ENCODE measurements at places on chromosomes 3 and 15.

- DNase-seq = peak; percentile 22
Observed at GRCh38 chr15:46091860-46092450, 457.1 kb downstream of the SQOR start.

GRCh38 chr3:20752416-20752815, 566.4 kb upstream of the SGO1 start:
- no peak for DNase-seq

GRCh38 chr3:173800154-173800553, 402.6 kb downstream of the NLGN1 start:
- DNase-seq = no peak

DNA sequence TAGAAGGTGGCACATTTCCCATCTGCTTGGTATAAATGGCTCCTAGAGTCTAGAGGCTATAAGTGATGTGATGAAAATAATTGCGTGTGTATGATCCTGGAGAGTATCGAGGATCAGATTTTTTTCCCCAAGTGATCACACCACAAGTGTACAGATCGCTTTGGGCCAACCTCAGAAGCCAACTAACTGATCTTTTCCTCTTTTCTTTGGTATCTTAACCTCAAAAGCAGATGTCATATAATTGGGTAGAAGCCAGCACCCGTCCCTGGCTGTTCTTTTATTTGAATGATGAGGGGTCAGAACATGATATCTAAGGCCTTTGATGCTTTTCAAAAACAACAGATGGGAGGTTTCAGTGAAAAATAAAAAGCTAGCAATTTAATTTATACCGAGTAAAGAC, 3.3 kb downstream of the P2RY14 start:
- DNase-seq = no peak

DNA sequence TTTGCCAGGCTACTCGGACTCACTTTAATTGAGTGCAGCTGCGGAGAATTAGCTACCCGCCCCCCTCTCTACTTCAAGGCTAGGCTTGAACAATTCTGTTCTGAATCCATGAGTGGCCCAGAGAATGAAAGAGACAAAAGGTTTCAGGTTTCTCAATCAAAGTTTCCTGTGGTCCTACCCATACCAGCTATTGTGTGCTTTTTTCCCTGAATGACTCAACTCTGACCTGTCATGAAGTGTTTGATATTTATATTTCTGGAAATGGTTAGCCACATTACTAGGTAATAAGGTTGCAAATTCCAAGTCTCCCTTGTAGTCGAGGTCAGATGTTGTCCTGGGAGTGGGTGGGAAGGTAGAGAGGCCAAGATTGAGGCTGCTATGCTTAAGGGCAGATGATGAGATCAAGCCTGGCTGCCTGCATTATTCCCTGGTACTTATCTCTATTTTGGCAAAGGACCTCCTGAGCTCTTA, 392.7 kb upstream of the TBL1XR1 start:
- DNase-seq = peak; percentile 85

DNA sequence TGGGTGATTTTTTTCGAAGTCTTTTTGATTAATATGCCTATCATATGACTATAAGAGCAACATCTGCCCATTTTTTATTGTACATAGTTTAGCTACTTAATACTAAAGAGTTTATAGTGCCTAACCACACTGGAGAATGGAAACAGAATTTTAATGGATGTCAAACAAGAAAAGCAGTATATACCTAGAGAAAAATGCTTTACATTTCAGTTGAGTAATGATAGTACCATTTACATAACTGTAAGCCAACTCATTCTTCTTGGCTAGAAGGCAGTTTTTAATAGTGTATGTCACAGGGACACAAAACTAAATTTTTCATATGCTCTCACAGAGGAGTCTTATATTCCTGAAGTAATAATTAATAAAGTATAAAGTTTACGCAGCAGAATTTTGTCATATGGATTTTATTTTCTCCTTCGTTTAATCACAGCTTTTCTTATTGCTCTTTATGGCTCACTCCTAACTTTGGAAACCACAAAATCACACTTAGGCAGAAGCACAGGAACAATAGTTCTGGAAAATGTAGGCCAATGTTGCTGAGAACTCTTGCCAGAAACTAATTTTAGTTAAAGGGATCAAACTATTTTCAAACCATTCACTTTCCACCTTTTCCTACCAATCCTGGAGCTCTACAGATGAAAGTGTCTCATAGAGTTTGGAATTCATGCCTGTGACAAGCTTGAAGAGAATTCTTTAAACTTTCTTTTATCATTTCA, 243.6 kb downstream of the ZIC1 start:
- DNase-seq = no peak

GRCh38 chr3:71850654-71851053, 65.7 kb upstream of the PROK2 start:
- DNase-seq = no peak

- DNase-seq = no peak
Observed at GRCh38 chr15:43928152-43928551, 101.3 kb downstream of the WDR76 start.

DNA sequence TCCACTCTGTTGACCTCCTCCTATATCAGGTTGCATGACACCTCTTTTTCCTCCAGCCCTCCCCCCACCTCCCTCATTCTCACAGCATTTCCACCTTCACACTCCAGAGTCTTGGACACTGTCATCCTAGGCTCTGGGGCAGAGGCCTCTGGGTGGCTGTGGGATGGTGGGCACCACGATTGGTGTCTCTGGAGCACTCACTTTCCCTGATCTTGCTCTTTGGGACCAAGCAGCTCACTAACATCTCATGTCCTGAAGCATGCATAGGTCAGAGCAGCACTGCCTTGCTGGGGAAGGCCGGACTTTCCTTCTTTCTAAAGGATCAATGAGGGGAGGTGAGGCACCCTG, 14.9 kb downstream of the ZBTB47 start:
- no peak for DNase-seq

DNA sequence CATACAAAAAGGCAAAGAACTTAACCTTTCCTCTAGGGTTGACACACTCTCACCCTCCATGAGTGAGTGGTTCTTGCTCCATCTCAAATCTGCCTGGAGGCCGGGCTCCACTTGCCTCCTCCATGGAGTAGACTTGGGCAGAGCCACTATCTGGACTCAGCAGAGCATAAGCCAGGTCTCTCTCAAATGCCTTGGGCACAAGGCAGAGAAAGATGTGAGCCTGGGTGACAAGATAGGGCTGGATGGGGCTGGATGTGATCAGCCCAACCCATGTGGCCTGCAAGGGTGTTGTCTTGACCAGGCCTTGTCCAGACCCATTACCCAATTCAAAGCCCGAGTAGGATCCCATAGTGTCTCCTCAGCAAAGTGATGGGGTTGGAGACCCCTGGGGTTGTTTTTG, 4.2 kb upstream of the RPL29 start:
- no peak for DNase-seq

GRCh38 chr3:58411851-58412830, 21.5 kb downstream of the PDHB start:
- DNase-seq = no peak

GRCh38 chr3:64316971-64317370, 91.7 kb upstream of the PRICKLE2 start:
- DNase-seq = no peak

DNA sequence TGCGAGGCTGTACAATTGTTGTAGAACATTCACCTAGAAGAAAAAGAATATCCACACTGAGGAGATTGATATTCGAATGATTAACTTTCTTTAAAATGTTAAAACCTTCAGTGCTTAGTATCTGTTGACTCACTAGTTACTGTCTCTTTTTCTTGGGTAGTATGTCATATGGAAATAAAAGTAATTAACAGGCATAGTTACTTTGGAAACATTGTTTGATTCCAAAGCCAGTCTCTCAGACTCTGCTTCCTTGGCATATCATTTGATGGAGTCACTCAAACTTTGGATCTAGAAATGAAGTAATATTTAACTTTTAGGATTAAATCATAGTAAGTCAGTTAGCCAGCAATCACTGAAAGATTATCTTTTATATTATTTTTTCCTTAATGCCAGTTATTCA, 63.4 kb downstream of the MAP2K5 start:
- DNase-seq = no peak

DNA sequence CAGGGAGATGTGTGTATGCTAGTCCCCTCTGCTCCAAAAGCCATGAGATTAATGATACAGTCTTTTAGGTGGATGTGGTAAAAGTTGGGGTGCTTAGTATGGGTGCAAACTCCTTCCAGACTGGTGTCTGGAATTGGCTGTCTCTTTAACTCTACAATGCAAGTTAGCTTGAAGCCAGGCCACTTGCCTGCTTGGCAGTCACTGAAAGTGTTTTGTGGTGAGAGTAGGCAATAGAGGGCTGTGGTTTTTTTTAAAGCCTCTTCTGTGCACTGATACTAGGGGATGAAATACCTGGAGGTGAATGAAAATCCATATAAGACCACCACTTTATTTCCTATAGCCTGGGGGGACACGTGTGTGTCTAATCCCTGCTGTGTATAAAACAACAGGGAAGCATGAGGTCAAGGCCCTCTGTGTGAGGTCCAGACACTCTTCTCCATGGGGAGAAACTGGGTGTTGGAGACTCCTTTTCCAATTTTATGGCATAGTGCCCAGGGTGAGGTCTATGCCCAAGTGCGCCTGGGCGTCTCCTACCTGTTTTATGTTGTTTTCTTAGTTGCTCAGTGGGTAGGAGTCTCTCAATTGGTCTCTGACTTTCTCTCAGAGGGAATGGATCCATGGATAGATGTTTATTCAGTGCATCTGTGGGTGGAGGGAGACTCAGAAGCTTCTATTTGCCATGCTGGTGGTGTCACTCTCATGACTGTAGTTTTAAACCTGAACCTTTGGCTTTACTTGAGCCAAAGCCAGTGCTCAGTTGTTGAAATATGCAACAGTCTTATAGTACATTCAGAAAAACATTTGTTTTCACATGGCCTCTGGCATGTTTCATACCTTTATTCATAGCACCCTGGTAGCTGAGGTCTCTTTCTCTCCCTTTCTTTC, 327.8 kb upstream of the ATP11B start:
- no peak for DNase-seq

DNA sequence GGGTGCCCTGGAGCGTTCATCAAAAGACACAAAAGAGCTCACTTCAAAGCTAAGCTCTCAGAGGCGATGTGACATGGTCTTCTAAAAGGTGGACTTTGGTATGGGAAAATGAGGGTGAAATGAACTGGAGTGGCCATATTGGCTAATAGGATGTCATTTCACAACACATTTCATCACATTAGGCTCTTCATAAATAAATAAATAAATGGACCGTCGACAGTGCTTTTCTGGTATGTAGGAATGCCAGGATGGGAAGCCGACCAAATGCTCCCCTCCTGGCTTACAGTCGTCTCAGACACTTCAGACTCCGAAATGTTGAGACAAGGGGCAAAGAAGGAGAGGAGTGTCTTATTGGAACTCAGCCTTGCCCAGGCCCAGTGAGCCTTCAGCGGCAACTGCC, 383.0 kb downstream of the NTRK3 start:
- DNase-seq = peak; percentile 7

GRCh38 chr15:92519709-92520108, 126.0 kb downstream of the ST8SIA2 start:
- no peak for DNase-seq

- DNase-seq = peak; percentile 11
Observed at GRCh38 chr15:89112341-89112971, 24.2 kb downstream of the ABHD2 start.

DNA sequence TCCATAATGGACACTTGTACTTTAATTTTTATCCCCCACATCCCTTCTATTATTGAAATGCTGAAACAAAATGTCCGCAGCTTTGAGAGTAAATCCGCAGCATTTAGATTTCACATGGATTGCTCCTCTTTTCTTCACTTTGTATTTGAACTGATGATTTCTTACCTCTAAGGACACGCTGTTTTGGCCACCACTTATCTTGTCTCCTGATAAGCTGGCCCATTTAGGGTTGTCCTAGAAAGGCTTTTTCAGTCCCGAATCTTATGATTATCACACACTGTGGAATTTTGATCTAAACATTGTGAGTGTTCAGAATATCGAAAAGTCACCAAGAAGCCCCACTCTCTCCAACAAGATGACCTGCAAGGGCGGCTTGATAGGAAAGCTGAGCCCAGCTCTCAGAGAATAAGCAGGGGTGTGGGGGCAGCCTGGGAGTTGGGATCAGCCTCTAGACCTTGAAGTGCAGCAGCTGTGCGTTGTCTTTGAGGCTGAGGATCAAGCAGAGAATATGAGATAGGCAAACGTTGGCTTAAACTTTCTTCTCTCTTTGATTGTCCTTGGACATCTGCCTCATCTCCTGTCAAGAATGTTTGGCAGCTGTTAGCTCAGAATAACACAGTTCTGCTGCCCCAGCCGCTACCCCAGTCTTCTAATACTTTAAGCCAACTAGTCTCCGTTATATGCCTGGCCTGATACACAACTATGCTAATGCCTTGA, 399.7 kb upstream of the NR2F2 start:
- DNase-seq = no peak

DNA sequence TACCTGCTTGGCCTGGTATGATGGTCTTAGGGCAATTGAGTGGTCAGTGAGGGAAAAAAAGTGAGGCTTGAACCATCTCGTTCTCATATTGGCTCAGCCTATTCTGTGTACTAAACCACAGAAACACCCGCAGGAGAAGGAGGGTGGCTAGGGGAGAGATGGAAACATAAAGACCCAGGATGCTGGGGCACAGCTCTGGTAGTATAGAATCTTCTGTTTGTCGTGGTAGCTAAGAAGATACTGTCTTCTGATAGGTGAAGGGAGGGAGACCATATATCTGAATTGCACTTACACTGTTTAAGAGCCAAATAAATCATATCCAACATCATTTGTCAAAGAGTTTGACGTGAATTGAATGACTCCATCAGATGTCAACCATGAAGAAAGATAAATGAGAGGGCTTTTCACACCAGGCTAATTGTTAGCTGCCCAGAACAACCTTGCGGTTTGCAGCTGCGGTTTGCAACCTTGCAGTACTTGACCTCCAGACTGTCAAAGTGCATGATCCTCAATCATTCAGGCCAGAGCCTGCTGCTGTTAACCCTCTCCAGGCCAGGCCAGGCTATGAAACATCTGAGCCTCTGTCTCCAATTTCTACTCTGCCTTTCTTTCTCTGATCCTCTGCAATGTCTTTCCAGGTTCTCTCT, 40.9 kb upstream of the PIK3R4 start:
- no peak for DNase-seq

GRCh38 chr15:79513940-79514339, 81.8 kb downstream of the MINAR1 start:
- DNase-seq = no peak

- no peak for DNase-seq
Observed at GRCh38 chr3:146416366-146416765, 53.0 kb downstream of the PLSCR2 start.

GRCh38 chr3:140568131-140568530, 109.7 kb upstream of the TRIM42 start:
- no peak for DNase-seq

DNA sequence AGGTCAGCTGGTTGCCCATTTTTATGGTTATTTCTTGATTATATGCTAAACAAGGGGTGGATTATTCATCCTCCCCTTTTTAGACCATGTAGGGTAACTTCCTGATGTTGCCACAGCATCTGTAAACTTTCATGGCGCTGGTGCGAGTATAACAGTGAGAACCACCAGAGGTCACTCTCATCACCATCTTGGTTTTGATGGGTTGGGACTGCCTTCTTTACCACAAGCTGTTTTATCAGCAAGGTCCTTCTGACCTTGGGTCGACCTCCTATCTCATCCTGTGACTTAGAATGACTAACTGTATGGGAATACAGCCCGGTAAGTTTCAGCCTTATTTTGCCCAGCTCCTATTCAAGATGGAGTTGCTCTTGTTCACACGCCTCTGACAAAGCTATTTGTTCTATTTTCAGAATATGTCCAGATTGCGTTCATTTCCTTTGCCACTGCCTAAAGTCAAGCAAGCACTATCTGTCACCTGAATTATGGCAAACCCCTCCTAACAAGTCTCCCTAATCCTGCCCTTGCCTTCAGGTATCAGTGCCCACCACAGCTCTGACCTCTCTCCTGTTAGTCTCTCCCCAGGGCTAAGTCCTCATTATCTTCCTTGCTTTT, 308.5 kb downstream of the ROBO2 start:
- DNase-seq = peak; percentile 5
